Hindlimb muscle (tissue), 1 donor: ENCODE measurements at places on chromosomes 2 and 18. TPM values are rescaled to one million over a fixed set of nuclear protein-coding genes. Genes with fewer than 3 reads are reported as not detected.
A peak's percentile ranks its signal among the peaks of the same experiment; 100 is the strongest.

The SCYGR4 gene
- polyA plus RNA-seq: not detected

DNA sequence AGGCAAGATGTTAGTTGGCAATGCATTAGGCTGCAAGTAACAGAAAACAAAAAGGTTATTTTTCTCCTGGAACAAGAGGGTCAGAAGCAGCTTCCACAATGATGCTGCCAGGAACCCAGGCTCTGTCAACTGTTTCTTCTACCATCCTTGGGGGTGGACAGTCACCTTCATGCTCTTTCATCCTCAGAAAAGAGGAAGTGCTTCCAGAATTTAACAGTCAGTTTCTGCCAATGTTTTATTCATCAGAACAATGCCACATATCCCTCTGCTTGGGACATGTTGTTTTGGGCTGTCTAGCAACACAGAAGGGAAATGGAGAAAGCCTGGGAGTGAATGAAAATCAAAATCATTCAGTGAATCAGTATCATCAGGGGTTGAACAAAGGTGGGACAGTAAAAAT lies 7.1 kb downstream of the TMEM182 start:
- DNase-seq: no peak

The IL1RN gene
- 1.9 TPM for polyA plus RNA-seq

DNA sequence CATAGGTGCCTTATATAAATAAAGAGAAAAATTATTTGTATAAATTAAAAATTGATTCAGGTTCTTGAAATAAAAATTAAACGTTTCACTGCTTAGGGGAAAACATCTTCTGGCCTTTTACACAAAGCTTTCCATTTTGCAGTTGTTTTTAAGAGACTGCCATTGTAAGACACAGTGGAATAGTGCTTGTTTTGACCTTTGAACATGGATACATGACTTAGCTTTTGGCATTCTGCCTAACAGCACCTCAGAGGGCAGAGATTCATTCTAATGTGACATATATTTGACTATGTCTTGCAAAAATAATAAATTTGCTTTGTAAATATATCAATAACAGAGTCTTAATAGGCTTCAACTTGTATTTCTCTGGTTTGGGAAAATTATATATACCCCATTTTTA lies 142.1 kb downstream of the SLC4A10 start:
- DNase-seq: no peak

- DNase-seq: no peak
Observed at GRCh38 chr2:7765236-7765635, 848.0 kb downstream of the RNF144A start.

- DNase-seq: no peak
Observed at GRCh38 chr18:30713299-30713698, 329.2 kb downstream of the DSC3 start.

DNA sequence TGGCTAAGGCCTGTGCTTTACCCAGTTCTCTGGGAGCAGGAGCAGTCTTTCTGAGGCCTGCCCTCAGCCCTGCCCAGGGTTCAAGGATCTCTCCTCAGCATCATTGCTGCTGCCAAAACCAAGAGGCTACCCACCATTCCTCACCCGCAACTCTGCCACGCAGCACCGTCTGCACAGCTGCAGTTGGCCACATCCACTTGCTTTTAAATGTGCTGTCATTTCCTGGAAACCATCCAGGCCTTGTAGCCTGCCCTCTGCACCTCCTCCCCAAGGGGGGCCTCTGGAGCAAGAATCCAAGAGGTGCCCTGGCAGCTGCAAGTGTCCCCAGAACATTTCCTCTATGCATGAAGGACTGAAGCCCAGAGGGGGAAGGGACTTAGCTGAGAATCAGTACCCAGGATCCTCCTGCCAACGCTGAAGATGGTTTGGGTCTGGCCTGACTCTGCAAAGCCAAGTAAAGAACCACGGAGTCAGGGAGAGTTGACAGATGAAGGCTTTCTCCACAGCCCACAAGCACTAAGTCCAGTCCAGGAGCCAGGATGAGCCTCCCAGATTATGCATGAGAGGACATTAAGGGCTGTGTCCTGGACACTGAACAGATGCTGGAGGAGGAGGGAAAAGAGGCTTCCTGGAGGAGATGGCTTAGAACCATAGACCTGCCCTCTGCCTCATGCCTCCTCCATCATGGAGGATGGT lies 14.9 kb downstream of the EMX1 start:
- DNase-seq: no peak

GRCh38 chr2:228048838-228049490 lies 132.5 kb downstream of the SPHKAP start:
- peak; percentile 25 for DNase-seq
